NCI-H526 (cell line): ENCODE measurements at places on chromosomes 11 and 22.

DNA sequence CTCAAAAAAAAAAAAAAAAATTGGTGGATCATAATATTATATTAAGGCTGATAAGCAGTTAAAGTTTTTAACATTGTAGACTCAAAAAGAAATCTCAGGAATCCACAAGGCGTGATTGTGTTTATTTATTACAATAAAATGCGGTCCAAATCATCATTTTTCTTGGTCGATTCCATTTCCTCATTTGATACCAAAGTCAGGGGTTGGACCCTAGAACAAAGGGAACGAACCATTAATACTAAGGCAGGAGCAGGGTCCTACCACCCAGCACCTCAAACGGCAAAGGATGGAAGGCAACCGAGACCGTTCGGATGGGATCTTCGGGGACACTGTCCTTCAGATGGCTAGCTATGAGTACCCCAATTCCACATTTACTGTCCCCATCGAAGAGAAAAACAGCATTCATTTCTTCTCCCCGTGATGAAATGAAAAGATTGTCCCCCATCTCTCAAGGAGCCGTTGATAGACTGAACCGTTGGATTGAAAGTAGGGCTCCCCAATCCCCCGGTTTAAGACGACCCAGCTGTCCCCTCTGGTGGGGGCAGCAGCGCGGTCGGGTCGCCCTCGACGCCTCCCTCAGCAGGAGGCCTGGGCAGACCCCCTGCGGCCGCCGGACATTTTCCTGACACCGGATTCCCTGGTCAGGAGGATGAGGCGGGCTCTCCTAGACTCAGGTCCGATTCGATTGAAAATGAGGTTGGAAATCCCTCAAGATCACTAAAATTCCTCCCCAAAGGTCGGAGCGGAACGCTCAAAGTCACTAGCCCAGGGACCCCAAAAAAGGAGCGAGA, 607 bp downstream of the DMC1 start:
- no peak for DNase-seq

- peak; percentile 43 for DNase-seq
Observed at GRCh38 chr11:117300283-117300663, 9.1 kb downstream of the BACE1-AS start.

- peak; percentile 35 for DNase-seq
Observed at GRCh38 chr11:133531971-133532651, at the start of gene OPCML. TSS of gene OPCML (minus strand) at chr11:133532501.

- DNase-seq, result no peak
Observed at GRCh38 chr11:115916608-115917007, 412.4 kb upstream of the CADM1 start.

DNA sequence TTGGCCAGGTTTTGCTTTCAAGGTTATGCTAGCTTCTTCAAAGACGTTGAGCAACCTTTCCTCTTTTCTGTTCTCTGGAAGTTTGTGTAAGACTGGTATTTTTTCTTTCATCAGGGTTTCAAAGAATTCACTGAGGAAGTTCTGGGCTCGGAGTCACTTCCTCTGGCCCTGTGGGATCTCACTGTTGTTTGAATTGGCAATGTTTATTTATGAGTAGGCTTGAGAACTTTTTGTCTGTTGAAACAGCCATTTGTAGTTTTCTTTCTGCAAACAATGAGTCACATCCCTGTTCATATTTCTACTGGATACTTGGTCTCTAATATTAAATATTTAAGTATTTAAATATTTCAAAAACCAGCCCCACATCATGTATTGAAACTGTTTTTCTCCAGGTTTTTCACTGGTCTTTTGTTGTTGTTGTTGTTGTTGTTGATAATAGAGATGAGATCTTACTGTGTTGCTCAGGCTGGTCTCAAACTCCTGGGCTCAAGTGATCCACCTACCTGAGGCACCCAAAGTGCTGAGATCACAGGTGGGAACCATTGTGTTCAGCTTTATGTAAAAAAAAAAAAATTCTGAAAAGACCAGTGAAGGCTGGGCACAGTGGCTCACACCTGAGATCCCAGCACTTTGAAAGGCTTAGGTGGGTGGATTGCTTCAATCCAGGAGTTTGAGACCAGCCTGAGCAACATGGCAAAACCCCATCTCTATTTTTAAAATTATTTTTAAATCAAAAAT, 26.9 kb downstream of the SUSD2 start:
- no peak for DNase-seq

DNA sequence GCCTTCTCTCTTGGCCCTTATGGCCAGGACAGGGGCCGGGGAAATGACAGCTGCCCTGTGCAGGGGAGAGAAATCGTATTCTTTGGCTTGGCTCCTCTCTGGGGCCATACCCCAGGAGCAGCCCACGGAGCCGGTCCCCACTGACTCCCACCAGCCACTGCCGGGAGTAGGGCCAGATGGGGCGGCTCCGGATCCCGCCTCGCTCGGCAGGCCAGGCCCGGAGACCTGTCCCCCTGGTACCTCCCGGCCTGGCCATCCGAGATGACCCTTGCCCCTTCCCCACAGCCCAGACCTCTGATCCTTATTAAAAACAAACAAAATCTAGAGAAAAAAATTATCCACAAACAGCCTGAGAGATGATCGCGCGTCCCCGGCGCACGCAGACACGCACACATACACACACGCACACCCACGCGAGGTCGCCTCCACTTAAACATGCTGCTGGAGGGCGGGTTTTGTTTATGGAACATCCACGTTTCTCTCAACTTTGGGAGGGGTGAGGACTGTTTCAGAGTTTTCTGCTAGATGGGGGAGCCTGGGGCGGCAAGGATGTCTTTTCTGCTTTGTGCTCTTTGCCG, 59.1 kb downstream of the IGLL1 start:
- DNase-seq, result no peak

- no peak for DNase-seq
Observed at GRCh38 chr22:47299211-47299862, 536.9 kb downstream of the TBC1D22A start.

- no peak for DNase-seq
Observed at GRCh38 chr11:120146413-120147093, 8.6 kb upstream of the TRIM29 start.

DNA sequence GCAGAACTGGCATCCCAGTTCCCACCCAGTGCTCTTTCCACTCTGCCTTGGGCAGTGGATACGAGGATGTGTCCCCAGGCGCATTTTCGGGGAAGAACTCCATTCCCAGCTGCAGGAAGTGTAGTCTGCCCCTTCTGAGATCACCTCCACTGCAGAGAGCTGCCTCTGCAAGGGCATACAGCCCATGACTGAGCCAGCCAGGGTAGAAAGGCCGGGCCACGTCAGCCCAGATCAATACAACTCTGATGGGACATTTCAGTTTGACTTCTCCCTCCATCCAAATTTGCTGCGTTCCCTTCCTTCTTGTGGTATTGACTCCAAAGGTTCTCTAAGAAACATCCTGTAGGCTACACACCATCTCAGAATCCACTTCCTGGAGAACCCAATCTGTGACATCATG, 19.7 kb downstream of the MOGAT2 start:
- no peak for DNase-seq

GRCh38 chr11:68406324-68407313, 53.9 kb upstream of the PPP6R3 start:
- no peak for DNase-seq

- DNase-seq, result no peak
Observed at GRCh38 chr22:21845558-21846453, 21.6 kb downstream of the MAPK1 start.

DNA sequence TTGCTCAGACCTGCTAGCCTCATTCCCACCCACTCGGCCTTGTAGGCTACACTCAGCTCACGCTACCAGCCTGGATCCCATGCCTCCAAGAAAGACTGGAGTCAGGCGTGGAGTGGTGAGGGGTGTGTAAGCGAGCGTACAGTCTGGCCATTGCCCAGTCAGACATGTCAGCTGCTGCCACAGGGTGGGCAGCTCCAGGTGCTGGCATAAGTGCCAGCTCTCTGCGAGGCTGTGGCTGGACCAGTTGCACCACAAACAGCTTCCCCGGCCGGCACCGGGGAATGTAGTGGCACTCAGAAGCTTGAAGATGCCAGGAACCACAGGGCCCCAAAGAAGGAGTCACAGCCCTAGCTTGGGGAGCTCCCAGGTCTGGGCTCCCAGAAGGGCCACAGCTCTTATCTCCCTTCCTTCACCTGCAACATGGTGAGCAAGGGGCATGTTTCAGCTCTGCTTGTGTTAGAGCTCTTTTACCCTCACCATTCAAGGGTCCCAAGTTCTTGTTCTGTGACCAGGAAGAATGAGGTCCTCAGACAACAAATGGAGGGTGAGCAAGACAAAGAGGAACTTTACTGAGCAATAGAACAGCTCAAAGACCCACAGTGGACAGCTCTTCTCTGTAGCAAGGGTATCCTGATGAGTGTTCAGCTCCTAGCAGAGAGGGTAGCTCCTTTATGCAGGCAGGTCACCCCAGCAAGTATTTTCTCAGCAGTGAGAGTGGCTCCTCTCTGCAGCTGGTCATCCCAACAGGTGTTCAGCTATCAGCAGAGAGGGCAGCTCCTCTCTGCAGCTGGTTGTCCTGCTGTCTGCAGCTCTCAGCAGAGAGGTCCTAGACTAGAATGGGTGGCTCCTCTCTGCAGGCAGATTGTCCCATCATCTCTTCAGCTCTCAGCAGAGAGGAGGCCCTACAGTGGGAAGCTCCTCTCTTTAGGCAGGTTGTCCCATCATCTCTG, 6.0 kb downstream of the SBF2 start:
- no peak for DNase-seq

DNA sequence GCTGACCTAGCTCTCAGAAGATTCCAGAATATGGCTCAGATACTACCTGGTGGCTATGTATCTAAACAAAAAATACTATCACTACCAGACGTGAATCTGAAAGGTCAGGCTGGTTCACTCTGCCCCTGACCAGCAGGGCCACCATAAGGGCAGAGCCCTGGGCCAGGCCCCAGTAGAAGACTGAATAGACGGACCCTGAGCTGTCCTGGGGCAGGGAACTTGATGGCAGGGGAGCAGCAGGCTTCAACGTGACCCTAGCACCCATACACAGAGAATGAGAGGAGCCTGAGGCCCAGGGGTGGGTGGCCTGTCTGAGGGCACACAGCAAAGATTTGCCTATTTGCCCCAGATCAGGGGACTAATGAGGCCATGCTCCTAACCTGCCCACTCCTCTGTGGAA, 6.6 kb upstream of the RNF185 start:
- DNase-seq, result no peak
